ENCODE measurements at places on chromosomes 11 and 22.

GRCh38 chr11:64120951-64121569 is 44.9 kb downstream of the MACROD1 start:
- no peak for DNase-seq

GRCh38 chr11:25659706-25660105 is 672.2 kb upstream of the ANO3 start:
- DNase-seq, result no peak

DNA sequence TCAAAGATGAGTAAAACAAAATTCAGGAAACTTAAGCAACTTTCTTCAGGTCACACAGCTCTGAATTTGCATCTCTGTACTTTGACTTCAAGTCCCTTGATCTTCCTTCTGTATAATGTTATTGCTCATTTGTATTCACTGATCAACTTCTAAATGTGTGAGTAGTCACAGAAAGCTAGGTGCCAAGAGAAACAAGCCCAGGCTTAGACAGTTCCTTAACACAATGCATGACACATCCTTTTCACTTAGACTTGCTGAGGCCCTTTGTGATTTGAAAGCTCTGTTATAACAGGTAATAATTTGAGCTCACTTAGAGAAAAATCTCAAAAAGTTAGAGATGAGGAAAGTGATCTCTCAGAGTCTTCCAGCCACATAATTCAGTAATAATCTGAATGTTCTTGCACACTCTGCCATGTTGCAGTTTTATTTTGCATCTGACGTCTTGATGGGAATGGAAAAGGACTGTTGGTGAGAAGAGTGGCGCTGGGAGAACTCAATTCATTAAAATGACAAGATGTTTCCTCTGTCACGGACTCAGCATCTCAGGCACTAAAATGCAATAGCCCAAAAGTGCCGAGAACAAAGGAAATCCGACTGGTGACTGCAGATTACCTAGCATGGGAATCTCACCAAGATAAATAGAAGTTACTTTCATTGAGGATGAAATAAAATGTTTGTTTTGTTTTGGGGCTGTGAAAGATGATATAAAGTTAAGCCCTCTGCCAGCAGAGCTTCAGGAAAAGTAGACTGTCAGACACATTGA is 665.3 kb downstream of the OPCML start:
- DNase-seq, result no peak

DNA sequence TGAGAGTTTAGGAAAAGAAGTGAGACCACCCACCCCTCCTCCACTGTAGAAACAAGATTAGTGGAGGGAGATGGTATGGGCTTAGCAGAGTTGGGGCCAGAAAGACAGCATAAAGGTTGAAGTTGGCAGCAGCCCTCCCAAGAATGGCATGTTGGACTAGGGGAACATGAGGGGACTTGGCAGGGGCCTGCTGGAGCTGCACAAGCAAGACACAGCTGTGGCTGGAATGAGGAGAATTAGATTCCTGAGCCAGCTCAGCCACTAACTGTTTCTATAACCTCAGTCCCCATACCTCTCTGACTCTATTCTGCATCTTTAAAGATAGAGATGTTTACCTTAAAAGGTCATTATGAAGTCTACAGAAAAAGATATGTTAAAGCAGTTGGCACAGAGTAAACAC is 13.2 kb downstream of the MAP6 start:
- DNase-seq, result no peak

DNA sequence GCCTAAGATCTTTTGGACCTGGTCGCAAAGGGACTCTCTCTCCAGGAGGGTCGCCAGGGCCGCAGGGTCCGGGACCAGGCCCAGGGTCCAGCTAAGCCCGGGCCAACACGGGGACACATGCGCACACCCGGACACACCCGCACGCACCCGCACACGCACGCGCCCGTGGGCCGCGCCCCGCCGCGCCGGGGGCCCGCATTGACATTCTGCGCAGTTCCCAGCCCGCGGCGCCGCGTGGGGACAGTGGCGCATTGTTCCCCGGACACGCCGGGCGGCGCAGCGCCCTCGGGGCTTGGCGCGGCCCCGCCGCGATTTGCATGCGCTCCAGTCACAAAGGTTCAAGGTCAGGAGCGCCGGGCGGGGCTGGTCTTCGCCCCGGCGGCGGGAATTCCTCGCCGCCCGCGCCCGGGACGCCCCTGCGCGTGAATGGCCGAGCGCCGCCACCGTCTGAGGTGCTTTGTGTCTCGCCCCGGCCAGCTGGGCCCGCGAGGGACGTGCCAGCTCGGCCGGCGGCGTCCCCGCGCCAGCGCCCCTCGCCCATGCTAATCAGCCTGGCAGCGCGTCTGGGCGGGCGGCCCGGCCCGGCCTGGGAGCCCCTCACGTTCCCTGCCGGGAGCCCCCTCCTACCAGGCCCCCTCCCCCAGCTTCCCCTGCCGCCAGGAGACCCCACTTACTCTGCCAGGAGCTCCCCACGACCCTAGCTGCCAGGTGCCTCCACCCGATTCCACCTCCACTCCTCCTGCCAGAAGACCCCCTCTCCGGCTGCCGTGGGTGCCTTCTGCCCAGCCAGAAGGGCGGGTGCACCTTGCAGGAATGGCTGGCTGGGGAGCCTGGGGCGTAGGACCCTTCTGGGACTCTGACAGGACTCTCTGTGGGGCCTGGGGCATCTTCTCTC is 50.5 kb upstream of the WNT7B start:
- DNase-seq, result no peak

- DNase-seq, result no peak
Observed at GRCh38 chr11:129643031-129643721, 172.5 kb upstream of the TMEM45B start.

GRCh38 chr11:19605520-19606371 is 106.9 kb upstream of the NAV2 start:
- DNase-seq, result no peak

All from CD4-positive, alpha-beta T cell treated with Interleukin-17A for 4 hours (primary cell).